Sigmoid colon (tissue), 7 donors: ENCODE measurements at places on chromosomes 3 and 15. TPM values are rescaled to one million over a fixed set of nuclear protein-coding genes. Genes with fewer than 3 reads are reported as not detected.
A peak's percentile ranks its signal among the peaks of the same experiment; 100 is the strongest.

The TMEM43 gene
- total RNA-seq, result 82.3 TPM

The NOX5 gene
- 0.36 TPM for total RNA-seq

The AADAC gene
- total RNA-seq, result not detected

- no peak for DNase-seq
These were observed 19.5 kb downstream of the SMAD6 start for GRCh38 chr15:66721501-66721937.

GRCh38 chr3:11514191-11514821, 129.4 kb downstream of the VGLL4 start:
- peak; percentile 62 for DNase-seq

GRCh38 chr15:72491768-72492167, 17.6 kb downstream of the ARIH1 start:
- no peak for DNase-seq
